ENCODE measurements at places on chromosomes 2 and 18.
A peak's percentile ranks its signal among the peaks of the same experiment; 100 is the strongest.

GRCh38 chr2:231276987-231277386 lies 78.6 kb downstream of the ARMC9 start:
- DNase-seq: no peak

- no peak for DNase-seq
These were observed 20.4 kb downstream of the RBM43 start for GRCh38 chr2:151241224-151241623.

DNA sequence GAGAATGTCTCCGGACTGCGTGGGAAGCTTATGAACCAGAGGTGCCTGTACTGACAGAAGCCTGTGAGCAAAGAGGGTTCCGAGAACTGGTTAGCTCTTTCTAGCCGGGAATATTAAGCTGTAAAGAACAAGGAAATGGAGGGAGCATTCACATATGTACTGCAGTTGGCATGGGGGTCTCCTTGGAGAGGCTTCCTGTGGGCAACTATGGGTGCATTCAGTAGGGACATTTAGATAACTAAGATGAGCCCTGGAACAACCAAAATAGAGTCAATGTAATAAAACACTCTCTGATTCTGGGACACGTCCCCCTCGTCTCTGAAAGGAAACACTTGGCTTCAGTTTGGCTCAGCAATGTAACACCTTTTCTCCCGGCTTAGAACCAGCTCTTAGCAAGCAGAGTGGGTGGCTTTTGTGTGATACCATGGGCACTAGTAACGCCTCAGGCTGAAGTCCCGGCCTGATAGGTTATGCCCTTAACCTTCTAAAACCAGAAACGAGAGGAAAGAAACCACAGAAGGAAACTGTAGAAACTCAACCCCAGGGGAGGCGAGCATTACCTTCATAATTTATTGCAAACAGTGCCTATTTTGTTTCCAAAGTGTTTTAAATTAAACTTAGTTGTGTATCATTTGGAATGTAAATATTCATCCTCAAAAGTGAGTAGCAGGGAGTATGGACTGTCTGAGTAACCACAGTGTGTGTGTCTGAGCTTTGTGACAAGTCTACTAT lies 48.8 kb upstream of the LPIN2 start:
- no peak for DNase-seq

DNA sequence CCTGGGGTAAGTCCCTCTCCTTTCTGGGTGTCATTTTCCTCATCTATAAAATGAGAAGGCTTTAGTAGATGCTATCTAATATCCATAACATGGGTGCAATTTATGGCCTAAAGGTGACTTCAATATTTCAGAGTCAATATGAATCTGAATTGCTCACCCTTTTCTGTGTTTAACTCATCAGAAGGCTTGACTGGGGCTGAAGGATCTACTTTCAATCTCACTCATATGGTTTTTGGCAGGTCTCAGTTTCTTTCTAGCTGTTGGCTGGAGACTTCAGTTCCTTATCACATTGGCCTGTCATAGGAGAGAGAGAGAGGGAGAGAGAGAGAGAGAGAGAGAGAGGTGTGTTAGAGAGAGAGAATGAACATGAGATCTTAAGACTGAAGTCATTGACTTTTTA lies 343.7 kb upstream of the MEX3C start:
- no peak for DNase-seq

DNA sequence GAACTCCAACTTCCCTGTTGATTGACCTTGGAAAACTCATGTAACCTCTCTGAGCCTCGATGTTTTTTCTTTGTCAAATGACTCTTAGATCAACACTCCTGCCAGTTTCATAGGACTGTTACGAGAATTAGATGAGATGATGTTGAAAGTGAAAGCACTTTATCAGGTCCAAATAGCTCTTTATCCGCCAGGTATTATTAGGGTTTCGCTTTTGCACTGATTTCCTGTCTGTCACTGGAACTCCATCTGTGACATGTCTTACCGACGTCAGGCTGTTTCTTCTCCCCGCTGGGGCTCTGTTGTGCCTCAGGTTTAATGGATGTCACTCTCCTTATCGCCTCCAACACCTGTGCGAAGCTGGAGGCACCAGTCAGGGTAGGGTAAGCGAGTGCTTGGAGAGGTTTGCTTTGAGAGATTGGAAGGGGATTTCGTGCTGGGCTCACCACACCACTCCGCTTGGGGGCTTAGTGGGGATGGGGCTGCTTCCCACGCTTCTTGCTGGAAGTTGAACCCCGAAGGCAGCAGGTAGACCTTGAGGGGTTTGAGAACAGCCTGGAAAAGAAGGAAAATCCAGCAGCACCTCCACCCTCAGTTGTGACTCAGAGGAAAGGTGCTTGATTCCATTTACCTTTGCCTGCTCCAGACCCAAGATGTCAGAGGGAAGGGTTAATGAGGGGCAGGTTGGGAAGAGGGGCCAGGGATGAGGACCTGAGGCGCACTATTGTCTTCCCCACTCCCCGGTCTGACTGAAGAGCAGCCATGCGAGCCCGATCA lies 4.3 kb downstream of the GAD1 start:
- no peak for DNase-seq

GRCh38 chr2:42274863-42275262 lies 86.2 kb downstream of the COX7A2L start:
- no peak for DNase-seq

DNA sequence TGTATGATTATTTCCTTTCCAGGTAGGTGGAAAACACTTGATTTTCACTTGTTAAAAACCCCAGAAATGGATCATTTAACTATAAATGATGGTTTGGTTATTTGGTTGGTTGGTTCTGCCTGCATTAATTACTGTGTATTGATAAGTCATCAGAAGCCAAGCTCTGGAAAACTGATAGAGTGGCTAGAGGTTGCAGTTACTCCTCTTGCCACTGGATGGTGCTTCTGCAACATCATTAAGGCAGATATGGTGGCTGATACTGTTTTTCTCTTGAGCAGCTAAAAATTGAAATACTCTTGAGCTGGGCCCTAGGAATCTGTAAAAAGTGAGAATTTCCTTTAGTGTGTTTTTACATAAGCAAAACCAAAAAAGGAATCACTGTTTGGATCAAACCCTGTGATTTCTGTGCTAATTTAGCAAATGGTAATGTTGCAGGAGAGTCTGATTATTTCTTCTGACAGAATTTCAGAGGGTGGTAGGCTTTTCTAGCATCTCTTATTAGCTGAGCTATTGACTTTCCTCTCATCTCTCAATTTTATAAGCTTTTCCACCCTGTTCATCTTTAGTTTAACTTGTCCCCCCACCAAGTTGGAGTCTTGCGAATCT lies 54.3 kb downstream of the RAB10 start:
- peak; percentile 2 for DNase-seq

- no peak for DNase-seq
These were observed 3.5 kb downstream of the CNNM4 start for GRCh38 chr2:96764253-96764637.

- no peak for DNase-seq
These were observed 92.0 kb downstream of the SMIM21 start for GRCh38 chr18:75335511-75335910.

DNA sequence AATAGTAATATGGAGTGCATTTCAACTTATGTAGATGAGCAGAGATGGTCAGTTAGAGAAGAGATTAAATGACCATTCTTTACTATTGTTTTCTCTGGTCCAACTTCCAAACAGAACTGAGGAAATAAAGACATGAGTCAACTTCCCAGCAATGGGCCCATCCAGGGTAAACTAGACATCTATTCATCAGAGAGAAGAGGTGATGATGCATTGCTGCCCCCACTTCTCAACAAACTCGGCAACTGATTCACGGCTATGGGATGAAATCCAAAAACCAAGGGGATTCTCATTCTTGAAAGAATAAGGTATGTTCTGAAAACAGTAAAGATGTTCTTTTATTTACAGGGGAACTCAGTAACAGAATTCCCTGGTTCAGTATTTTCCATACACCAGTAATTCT lies 190.7 kb downstream of the RDH14 start:
- DNase-seq: no peak

- no peak for DNase-seq
These were observed 83.2 kb downstream of the CTIF start for GRCh38 chr18:48621815-48622555.

DNA sequence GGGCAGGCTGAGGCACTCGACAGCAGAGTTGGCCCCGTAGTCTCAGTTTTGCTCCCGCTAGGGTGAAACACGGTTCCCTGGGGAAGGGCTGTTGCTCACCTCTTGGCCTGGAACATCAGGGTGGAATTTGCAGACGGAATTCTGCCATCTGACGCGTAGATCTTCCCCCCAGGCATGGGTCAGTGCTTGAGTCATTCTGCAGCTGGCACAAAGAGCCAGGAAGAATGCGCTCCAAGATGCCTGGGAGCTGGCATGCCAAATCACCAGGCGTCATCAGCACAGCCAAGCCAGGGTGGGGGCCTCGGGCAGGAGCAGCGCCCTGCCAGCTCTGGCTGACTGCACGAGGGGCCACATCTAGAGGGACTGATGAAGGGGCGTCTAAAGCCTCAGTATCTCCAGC lies 42.7 kb downstream of the ODC1 start:
- peak; percentile 35 for DNase-seq

DNA sequence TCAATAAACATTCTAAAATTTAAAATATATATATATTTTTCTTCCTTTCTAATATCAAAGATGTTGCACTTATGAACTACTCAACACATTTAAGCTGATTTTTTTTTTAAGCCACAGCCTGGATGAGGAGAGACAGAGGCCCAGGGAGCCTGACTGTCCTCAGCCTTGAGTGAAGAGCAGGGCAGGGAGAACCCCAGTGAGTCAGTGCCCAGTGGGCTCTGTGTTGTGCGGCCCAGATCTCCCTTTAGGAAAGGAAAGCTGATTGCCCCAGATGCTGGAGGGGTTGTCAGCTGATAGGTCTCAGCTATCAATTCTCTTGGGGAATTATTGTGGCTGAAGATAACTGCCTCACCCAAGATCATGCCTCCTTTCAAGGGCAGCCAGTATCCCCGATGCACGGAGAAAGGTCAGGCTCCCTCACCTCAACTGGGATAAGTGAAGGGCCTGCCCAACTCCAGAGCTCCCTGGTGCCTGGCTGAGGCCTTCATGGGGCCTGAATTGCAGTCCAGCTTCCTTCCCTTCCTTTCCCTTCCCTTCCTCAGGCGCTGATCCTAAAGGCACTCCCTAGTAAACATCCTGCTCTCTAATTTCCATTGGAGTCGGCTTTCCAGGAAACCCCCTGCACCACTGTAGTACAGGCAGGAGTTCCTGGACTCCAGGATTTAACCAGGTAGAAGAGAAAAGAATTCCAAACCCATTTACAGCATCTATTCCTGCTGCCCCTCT lies 106.9 kb upstream of the ATL2 start:
- no peak for DNase-seq

DNA sequence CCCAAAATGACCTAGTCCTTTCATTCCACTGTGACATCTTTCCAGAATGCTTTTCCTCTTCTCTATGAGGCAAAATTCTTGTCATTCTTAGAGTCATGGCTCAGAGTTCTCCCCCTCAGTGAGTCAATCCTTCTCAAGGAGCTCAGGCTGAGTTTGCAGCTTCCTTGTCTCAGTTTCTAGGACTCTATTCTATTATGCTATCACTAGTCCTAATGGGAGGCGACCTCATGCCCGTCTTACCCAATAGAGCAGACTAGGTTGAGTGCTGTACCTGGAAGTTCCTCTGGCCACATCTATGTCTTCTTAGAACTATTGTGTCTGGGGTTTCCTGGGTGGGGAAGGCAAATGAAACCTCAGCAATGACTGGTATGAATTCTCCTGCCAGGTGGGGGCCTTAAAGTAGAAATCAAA lies 51.5 kb downstream of the HAUS1 start:
- DNase-seq: peak; percentile 77

- no peak for DNase-seq
These were observed 540 bp downstream of the SOX11 start for GRCh38 chr2:5692561-5693286.

DNA sequence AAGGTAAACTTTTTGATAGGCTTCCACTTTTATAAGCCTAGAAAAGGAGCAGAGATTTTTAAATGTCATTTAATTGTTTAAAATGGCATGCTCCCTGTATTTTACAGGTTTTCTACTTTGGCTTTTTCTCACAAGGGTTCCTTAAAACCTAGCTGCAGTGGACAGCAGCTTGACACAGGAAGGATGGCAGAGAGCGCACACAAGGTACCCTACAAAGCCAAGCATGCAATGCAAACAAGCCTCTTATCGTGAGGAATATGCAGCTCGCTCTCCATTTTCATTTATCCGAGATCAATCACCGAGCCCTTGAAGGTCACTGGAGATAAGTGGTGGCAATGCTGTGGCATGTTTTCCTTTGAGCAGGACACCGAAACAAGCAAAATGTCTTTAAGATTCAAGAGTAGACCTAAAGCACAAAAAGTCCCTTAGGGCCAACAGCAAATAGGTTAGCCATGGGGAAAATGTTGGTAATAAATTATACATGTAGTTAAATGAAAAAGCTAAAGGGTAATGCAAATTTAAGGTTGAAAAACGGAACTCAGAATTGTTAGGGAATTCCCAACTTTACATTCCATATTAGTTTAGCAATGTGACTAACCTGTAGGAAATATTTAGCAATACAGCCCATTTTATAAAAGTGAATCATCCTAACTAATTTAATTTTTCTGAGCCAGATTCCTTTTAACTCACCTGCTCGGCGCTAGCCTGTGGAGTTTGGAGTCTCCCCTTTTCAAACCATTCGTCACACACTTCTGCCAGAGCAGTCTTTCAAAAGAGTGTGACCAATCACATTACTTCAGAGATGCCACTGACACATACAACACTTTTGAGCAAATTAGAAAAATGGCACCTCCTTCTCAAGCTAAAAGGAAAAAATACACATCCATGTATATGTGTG lies 337.9 kb upstream of the PKDCC start:
- DNase-seq: no peak

DNA sequence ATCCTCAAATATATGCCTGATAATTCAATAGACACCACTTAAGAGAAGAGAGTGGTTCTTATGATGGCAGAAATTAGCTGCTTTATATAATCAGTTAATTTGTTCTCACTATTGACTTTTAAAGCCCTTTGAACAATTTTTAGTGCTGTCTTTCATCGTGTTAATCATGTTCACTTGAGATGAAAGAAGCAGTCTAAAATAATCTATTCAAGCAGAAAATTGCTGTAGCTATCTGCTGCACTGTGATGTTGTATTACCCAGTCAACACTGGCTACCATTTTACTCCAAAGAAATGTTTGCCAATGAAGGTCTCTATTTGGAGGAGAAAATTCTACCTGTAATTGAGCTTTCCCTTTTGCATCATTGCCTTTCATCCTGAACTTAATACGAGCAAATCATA lies 459.8 kb upstream of the FSIP2 start:
- DNase-seq: no peak

GRCh38 chr18:39215920-39216319 lies 1650.3 kb upstream of the CELF4 start:
- no peak for DNase-seq

- DNase-seq: no peak
These were observed 58.4 kb downstream of the RABL2A start for GRCh38 chr2:113685471-113685870.
